Central memory CD4-positive, alpha-beta T cell (primary cell): ENCODE measurements at places on chromosomes 1 and 21.

- DNase-seq: no peak
These were observed 14.7 kb upstream of the NBPF11 start for GRCh38 chr1:148166558-148167492.

DNA sequence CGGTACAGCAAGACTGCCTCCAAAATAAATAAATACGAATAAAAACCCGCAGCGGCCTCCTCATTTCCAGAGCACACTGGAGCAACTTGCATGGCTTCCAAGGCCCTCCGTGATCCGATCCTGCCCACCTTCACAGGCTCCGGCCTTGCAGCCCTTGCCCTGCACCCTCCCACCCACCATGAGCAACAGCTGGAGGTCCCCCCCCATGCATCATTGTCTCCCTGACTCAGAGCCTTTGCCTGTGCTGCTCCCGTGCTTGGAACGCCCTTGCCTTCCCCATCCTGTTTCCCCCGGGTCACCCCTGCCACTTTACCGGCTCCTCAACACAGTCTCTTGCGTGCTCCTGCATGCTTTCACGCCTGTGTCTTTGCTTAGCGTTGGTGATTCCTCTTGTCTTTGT, 71.0 kb upstream of the ANGPTL1 start:
- DNase-seq: no peak

GRCh38 chr1:55539652-55540512, 324.7 kb upstream of the USP24 start:
- no peak for DNase-seq

DNA sequence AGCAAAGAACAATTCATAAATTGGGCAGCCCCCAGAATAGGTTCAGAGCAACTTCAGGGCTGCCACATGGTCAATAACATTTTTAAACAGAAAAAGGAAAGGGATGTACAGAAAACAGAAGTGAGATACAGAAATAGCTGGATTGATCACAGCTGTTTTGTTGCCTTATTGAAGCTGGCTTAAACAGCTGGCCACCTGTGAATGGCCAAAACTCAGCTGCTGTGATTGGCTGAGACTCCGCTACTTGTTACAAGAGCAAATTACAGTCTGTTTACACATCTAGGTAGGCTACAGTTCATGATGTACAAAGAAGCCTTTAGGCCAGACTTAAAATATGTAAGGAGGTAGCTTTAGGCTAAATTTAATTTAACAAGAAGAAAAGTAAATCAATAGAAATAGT, 11.6 kb upstream of the IFNAR1 start:
- DNase-seq: no peak

- no peak for DNase-seq
These were observed 1.6 kb upstream of the PTGS2 start for GRCh38 chr1:186681801-186682200.

GRCh38 chr1:201697174-201697573, 131.8 kb upstream of the IPO9 start:
- no peak for DNase-seq

DNA sequence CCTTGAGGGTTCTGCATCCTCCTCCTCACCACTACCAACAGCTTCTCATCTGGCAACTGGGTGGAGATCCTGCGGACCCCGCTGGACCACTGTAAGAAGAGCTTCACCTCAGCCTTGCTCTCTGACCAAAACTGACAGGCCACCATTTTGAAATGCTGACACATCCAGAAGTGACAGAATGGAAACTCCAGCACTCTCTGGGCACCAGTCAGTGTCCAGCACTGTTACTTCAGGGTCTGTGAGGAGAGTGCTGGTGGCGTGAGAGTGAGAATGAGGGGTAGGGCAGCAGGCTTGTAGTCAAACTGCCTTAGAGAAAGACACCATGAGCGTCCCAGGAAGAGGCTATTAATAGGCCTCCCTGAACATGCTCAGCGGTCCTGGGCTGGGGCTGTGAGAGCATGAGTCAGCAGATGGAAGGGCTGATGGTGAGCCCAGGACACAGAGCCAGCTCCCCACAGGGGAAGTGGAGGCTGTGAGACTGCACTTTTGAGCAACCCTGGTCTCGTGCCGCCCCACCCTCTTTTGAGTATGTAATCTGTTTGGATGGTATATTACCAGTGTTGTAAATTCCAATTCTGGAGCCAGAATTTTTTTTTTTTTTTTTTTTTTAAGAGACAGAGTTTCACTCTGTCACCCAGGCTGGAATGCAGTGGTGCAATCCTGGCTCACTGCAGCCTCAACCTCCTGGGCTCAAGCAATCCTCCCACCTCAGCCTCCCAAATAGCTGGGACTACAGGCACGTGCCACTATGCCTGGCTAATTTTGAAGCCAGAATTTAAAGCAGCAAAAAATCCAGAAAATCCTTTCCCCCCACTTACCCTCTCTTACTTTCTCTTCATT, 34.4 kb upstream of the SLC30A1 start:
- DNase-seq: no peak

GRCh38 chr1:106254748-106255147, 801.7 kb upstream of the PRMT6 start:
- DNase-seq: no peak

DNA sequence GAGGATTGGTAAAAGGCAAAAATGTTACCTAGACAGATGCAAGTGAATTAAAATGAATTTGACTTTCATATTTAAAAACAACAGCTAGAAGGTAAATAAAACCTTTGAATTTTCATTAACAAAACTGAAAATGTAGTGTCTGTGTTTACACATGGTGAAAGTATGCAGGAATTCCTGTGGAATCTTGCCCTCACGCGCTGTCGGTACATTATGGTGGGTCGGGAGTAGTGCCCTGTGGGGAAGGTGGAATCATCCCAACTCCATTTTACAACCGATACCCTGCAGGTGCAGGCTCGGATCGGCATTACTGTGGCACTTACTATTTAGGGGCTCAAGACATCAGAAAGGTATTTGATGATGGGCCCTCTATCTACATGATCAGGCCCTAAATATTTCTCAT, 197.2 kb upstream of the MAP1LC3C start:
- no peak for DNase-seq

GRCh38 chr1:154813300-154813816, 56.7 kb downstream of the KCNN3 start:
- DNase-seq: no peak

- DNase-seq: no peak
These were observed 29.3 kb downstream of the ZBTB8B start for GRCh38 chr1:32494196-32494595.
